Activated CD4-positive, alpha-beta memory T cell treated with anti-CD3 and anti-CD28 coated beads, Interleukin-2, amount 10 ng/mL, durations not matched to agents 7 days and 5 days (primary cell): ENCODE measurements at places on chromosomes 7 and 10.

GRCh38 chr7:97145068-97145467 lies 27.6 kb downstream of the SDHAF3 start:
- no peak for DNase-seq

DNA sequence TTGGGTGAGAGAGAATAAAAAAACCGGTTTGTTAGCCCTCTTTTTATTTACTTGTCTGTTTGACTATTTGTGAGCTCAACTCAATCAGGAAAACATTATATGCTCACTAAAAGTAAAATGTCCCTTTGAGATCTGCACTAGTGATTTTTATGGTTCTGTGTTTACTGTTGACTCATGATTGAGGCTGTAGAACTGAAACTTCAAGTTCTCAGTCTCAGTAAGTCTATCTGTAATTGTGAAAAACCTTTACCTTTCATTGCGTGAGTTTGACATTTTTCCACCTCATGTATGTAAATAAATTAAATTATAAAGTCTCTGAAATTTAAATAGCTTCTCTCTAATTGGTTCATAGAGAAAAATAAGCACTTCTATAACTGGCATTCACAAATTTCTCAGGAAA lies 17.0 kb upstream of the CASD1 start:
- no peak for DNase-seq

DNA sequence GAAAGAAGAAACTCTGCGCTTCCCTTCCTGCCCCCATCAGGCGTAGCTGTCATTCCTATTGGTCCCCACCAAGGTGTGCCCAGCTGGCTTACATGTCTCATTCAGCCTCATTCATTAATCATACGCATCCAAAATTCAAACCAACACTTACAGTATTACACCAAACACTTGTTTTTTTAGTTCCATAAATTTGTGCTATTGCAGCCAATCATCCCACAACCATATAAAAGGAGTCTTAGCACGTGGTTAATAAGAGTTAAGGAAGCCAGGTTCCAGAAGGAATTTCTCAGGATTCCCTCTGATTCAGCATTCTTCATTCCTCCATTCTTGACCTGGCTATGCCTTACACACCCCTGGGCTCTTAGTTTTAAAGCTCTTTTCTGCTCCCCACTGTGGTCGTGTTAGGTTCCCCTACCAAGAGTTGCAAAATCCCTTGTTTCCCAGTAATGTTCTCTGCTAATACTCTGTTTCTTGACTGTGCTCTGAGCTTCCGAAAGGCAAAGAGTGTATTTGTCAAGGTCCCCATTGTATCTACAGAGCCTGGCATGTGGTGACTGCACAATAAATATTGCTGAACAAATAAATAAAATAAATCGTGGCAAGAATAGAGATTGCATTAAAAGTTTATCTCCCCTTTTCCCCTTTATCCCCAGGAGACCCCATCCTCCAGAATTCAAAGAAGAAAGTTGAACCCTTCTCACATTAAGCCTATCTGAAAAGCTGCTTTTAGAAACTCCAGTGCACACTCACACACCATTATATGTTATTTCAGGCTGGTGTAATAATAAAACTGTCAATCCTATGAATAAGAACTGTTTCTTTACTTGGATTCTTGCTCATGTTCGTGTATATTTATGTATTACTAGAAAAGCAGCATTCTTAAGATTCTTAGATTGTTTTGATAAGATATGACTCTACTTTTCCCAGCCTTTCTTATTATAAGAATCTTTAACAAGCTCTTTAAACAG lies 514.4 kb downstream of the INHBA start:
- no peak for DNase-seq

- no peak for DNase-seq
These were observed 189.7 kb upstream of the ADCY1 start for GRCh38 chr7:45384499-45384898.

GRCh38 chr7:136869991-136870865 lies 1.8 kb downstream of the CHRM2 start:
- DNase-seq = no peak

GRCh38 chr7:97342512-97342911 lies 225.0 kb downstream of the SDHAF3 start:
- DNase-seq = no peak

DNA sequence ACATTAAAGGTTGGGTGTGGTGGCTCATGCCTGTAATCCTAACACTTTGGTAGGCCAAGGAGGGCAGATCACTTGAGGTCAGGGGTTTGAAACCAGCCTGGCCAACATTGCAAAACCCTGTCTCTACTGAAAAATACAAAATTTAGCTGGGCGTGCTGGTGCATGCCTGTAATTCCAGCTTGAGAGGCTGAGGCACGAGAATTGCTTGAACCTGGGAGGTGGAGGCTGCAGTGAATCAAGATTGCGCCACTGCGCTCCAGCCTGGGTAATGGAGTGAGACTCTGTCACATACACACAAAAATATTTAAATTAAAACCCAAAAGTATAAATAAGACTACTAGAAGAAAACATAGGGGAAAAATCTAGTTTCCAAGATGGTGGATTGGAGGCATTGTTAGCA lies 41.9 kb upstream of the CDK13 start:
- no peak for DNase-seq

GRCh38 chr10:110324201-110324804 lies 19.6 kb upstream of the SMNDC1 start:
- DNase-seq = no peak
